Activated T-cell treated with anti-CD3 and anti-CD28 coated beads for 4 hours (primary cell): ENCODE measurements at places on chromosomes 12 and 14.
A peak's percentile ranks its signal among the peaks of the same experiment; 100 is the strongest.

- DNase-seq: no peak
Measured at GRCh38 chr12:74641694-74642093, 104.1 kb downstream of the ATXN7L3B start.

- peak; percentile 18 for DNase-seq
Measured at GRCh38 chr12:127162902-127163301, 1104.1 kb upstream of the TMEM132C start.

GRCh38 chr12:113064395-113065125 is 8.0 kb downstream of the DTX1 start:
- DNase-seq: no peak

DNA sequence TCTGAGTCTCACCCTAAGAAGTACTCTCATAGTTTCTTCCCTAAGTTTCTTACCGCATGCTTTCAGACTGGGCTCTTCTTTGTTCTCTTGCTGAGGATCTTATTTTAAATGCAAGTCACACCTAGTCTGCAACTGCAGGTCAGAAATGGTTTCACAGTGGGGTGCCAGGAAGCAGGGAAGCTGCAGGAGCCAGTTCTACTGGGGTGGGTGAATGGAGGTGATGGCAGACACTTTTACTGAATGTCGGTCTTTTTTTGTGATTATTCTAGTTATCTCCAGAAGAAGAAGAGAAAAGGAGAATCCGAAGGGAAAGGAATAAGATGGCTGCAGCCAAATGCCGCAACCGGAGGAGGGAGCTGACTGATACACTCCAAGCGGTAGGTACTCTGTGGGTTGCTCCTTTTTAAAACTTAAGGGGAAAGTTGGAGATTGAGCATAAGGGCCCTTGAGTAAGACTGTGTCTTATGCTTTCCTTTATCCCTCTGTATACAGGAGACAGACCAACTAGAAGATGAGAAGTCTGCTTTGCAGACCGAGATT is 1.7 kb downstream of the FOS start:
- DNase-seq: no peak

- DNase-seq: no peak
Measured at GRCh38 chr14:100048786-100049185, 16.4 kb upstream of the EVL start.

- DNase-seq: no peak
Measured at GRCh38 chr14:35374263-35374712, 30.3 kb downstream of the NFKBIA start.

DNA sequence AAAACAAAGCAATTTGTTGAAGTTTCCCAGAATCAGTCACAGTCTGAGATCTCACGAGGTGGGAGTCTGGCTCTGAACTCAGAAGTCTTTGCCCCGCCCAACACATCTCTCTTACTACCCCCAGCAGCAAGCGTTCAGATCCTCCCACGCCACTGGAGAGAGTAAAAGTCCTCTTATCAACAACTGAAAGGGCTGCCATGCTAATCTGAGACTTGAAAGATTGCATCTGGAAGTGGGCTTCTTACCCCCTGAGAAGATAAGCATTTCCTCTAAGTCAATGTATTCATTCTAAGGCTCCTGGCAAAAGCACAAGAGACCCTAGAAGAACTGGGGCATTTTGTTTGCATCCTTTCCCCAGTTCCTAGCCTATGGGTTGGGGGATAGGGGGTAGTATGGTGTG is 34.1 kb upstream of the STON2 start:
- no peak for DNase-seq
